ENCODE measurements at places on chromosomes 7 and 10.

GRCh38 chr10:35770817-35771355, 128.8 kb upstream of the FZD8 start:
- DNase-seq = no peak

GRCh38 chr10:47257396-47258120, 42.4 kb upstream of the GDF10 start:
- no peak for DNase-seq

- DNase-seq = no peak
Measured at GRCh38 chr10:37010741-37011140, 114.7 kb upstream of the ANKRD30A start.

GRCh38 chr10:4429571-4429970, 396.4 kb upstream of the AKR1E2 start:
- no peak for DNase-seq

GRCh38 chr7:102869195-102869594, 43.6 kb upstream of the LRRC17 start:
- DNase-seq = no peak

DNA sequence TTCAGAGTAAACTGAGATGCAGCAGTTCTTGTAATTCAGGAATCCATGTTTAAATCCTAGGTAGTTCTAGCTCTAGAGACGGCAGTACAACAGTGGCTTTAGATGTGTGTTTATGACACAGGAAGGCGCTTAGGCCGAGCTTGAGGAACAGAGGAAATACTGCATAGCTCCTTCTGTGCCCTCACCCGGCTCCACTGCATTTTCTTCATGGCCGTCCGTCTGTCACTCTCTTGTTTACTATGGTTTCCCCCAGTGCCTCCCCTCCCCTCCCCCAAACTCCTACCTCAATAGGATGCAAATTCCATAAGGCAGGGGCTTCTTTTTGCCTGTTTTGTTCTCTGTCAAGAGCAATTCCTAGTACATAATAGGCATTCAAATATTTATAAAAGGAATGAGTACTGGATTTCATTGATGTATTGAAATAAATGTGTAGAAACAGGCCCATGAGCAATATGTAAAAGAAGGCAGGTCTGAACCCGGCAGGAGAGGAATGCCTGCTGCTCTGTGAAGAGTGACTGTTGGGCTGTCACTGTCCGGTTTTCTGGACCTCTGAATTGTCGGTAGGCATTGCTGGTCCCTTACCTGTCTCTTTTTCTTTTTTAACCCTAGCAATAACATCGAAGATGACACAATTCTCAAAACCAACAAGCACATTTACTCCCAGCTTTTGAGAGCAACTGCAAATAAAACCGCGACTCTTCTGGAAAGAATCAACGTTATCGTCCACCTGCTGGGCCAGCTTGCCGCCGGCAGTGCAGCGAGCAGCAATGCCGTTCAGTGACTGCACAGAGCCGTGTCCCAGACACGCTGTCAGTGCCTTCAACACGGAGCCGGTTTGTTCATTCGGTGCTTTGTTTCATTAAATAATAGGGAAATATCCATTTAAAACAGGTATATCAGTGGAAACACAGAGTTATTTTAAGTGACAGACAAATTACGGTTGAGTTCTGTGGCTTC, 12.7 kb downstream of the MMP21 start:
- DNase-seq = no peak

GRCh38 chr10:98168147-98168546, 33.7 kb downstream of the R3HCC1L start:
- no peak for DNase-seq

- DNase-seq = no peak
Measured at GRCh38 chr7:15600298-15600697, 38.5 kb upstream of the AGMO start.
